SK-N-DZ (cell line): ENCODE measurements at places on chromosomes 2 and 18.

GRCh38 chr2:127582863-127583861, 47.7 kb downstream of the MYO7B start:
- DNase-seq, result no peak

DNA sequence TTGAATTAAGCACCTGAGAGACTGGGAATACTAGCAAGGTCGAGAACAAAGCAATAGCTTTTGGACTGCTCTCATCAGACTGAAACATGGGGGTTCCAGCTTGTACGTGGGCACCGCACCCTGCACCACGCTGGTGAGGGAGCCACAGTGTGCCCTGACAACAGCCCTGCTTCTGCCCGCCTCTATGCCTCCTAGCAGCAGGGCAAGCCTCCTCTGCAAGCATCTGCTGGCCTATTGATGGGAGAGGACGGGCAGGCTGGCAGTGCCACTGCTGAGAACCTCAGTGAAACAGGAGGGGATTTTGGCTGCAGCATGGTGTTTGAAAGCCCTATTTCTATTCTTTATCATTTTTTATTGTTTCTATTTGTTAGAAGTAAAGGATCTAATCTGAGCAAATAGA, 146.1 kb upstream of the OTOS start:
- DNase-seq, result no peak

DNA sequence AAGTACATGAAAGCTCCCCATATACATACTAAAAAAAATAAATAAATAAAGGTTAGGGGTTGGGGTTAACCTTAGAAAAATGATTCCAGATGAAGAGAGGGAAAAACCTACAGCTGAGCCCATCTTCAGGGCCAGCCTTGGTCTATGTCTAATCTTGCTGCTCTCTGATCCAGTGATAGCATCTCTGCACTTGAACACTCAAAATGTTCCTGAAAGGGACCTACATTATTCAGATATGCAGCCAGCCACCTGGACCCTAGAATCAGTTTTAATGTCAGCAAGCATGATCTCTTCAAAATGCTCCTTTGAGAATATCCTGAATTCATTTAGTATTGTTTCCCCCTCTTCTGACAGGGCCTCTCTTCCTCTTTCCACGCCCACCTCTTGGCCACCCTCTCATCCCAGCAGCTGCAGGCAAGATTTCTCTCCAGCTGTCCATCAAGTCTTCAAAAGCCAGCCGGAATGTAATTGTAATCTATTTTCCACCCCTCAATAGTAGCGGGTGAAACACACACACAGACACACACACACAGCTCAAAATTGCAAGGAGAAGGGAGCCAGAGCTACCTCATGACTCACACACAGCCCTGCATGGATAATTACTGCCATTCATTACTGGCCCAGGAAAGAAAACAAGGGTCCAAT, 135.5 kb downstream of the MYO3B start:
- DNase-seq, result no peak

- DNase-seq, result no peak
Measured at GRCh38 chr2:14816069-14817060, 183.8 kb downstream of the LRATD1 start.

- DNase-seq, result no peak
Measured at GRCh38 chr2:69054431-69054830, 41.5 kb downstream of the ANTXR1 start.
